Esophagus squamous epithelium (tissue), 5 donors: ENCODE measurements at places on chromosomes 11 and 22.

- DNase-seq, result no peak
These were observed 81.3 kb downstream of the MYO18B start for GRCh38 chr22:25823276-25823675.

- DNase-seq, result no peak
These were observed 23.7 kb downstream of the NCF4 start for GRCh38 chr22:36884349-36885158.

DNA sequence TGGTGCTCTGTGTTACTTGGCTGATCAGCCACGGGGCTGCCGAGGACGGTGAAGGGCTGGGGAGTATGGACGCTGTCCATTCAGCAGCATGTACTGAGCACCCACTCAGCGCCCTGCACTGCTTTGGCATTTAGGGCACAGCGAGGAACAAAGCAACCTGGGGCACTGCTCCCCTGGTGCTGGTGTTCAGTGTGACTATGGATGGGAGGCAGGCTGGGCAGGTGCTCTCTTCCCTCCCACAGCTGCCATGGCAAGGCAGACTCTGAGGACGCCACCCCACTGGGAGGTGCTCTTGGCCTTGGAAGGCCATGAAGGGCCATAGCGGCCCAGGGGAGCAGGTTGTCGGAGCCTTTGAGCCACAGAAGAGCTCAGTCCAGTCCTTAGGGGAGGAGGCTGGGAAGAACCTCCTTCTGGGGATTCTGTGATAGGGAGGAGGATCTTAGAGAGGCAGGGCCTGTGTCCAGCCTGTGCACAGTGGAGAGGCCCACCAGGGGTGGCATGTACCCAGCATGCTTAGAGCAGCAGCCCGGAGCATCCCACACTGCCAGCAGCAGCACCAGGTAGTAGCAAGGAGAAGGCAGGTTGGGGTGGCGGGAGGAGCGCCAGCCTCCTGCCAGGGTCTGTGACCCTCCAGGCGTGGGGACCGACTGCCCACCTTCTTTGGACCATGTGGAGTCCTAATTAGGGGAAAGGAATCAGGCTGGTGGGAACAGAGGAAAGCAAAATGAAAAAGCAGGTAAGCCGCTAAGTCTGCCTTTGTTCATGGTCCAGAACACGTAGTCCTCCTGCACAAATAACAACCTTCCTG is 141.8 kb downstream of the MPPED1 start:
- DNase-seq, result no peak

- no peak for DNase-seq
These were observed 758 bp downstream of the GALNT18 start for GRCh38 chr11:11620921-11621572.

DNA sequence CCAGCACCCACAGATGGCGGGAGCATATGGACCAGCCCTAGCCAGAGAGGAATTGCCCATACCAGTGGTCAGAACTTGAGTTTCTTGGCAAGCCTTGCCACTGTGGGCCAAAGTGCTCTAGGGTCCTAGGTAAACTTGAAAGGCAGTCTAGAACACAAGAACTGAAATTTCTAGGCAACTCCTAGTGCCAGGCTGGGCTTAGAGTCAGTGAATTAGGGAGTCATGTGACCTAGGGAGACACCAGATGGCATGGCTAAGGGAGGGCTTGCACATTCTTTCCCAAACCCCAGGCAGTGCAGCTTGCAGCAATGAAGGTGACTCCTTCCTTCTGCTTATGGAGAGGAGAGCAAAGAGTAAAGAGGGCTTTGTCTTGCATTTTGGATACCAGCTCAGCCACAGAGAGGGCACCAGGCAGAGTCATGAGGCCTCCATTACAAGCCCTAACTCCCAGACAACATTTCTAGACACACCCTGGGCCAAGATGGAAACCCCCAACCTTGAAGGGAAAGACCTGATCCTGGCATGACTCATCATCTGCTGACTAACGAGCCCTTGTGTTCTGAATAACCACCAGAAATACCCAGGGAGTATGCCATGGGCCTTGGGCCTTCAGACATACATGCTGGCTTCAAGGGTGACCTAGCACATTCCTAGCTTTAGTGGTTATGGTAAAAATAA is 19.2 kb upstream of the OR56A3 start:
- no peak for DNase-seq

- no peak for DNase-seq
These were observed 13.5 kb downstream of the MS4A10 start for GRCh38 chr11:60798631-60799030.

GRCh38 chr22:22901578-22902218 is 14.1 kb downstream of the IGLL5 start:
- DNase-seq, result no peak

DNA sequence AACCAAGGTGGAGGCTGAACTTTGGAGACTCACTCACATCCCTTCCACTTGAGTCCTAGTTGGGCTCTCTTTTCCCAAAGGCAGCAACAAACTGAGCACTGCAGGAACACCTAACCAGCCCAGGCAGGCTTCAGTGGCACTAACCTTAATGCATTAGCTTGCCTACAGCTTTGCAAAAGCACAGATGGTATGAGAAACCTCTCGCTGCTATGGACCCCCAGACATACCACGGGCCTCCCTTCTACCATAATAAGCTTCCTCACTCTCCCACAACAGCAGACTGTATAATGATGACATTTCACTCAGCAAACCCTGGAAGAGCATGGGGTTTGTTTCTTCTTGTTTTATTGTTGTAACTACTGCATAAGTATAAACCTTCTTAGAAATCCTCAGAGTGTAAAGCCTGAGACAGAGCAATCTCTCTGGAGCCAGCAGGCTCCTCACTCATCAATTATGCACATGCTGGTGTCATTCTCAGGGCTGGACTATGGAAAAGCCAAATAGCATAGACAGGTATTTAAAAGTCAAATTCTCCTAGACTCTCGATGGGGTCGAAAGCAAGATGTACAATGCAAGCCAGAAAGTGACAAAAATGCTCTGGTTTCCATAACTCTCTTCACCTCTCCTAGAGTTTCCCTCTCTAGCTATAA is 167.6 kb downstream of the NXPE2 start:
- DNase-seq, result no peak

- no peak for DNase-seq
These were observed 1.3 kb downstream of the EIF3M start for GRCh38 chr11:32584921-32585320.

GRCh38 chr11:125165111-125165842 is 726 bp downstream of the PKNOX2 start:
- DNase-seq, result no peak

DNA sequence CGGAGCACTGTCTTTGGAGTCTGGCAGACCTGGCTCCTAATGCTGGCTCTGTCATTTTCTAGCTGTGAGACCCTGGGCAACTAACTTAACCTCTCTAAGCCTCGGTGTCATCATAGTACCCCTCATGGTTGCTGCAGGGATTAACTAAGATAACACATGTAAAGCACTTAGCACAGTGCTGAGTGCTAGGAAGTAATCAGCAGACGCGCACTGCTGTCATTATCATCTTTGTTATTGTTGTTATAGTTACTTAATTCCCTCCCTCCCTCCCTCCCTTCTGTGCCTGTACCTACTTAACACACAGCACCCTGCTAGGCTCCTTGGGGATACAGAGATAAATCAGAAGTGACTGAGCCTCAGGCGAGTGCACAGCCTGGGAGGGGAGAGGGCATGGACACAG is 104.7 kb upstream of the PITPNB start:
- DNase-seq, result no peak

DNA sequence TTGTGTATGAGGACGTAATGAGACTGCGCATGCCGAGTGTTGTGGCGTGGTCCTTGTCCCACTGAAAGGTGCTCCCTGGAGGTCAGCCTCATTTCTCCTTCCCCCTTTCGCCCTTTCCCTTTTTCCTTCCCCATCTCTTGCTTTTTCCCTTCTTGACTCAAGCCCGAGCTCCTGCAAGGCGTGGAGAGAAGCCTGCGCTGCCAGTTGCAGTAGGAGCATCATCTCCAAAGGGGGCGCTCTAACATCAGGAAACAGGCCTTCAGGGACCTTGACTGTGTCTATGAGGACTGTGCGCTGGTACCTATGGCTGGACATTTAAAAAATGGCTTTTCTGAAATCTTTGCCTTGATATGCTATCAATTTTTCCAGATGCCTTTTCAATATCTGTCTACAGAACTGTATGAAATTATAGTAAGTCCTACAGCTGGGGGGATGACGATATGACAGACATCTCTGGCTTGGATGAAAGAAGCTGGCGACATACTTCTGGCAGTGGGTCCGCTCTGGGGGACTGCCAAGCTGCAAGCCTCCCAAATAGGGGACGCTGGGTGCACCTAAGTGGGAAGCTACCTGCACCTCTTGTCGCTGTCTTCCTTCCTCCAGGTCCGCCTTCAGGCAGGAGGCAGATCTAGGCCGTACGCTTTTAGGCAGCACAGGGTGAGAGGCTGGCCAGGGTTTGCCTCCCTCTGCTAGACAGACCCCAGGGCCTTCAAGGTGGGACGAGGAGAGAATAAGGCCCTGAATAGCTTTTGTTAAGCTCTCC is 96.5 kb downstream of the NXPE2 start:
- DNase-seq, result no peak

DNA sequence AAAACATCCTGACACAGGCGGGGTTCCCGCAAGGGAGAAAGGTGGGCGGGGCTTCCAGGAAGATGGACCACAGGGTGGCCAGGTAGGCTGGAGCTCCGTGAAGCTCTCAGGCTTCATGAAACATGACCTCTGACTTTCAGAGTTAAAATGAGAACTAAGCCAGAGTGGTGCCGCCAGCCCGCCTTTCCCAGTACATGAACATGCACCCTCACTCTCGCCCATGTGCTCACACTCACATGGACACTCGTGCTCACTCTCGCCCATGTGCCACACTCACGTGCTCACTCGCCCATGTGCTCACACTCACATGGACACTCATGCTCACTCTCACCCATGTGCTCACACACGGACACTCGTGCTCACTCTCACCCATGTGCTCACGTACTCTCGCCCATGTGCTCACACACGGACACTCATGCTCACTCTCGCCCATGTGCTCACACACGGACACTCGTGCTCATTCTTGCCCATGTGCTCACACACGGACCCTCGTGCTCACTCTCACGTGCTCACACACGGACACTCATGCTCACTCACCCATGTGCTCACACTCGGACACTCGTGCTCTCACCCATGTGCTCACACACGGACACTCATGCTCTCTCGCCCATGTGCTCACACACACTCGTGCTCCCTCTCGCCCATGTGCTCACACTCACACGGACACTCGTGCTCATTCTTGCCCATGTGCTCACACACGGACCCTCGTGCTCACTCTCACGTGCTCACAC is 10.0 kb downstream of the RNH1 start:
- no peak for DNase-seq

DNA sequence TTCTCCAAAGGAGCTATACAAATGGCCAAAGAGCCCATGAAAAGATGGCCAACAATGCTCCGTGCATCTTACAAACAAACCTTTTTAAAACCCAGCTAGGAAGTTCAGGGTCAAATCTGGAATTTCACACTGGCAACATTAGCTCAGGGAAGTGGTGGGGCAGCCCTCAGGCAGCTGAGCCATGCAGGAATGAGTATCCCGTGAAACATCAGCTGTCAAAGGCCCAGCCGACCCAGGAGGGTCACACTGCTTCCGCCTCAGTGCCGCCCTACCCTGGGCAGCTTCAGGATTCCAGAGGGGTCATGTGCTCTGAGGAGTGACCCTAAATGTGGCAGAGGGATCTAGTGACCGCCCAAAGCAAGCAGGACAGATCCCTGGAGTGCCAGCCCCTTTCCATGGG is 73.4 kb downstream of the LINC01488 start:
- no peak for DNase-seq

DNA sequence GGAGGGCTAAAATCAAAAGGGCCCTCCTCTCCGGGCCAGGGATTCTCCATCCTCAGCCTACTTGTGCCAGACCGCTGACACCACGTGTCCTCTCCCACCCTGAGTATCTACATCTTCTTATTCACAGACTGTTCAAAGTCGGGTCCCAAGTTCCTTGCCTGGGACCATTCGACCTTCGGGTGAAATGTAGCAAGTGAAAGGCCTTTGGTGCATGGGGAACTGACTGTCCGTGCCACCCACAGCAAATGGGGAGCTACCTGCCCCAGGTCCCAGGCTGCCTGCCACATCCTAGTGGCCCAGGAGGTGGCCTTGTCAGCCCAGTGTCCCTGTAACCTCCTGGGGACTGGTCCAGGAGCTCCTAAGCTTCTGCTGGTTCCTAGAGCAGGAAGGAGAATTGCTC is 67.3 kb downstream of the RTL6 start:
- DNase-seq, result no peak

DNA sequence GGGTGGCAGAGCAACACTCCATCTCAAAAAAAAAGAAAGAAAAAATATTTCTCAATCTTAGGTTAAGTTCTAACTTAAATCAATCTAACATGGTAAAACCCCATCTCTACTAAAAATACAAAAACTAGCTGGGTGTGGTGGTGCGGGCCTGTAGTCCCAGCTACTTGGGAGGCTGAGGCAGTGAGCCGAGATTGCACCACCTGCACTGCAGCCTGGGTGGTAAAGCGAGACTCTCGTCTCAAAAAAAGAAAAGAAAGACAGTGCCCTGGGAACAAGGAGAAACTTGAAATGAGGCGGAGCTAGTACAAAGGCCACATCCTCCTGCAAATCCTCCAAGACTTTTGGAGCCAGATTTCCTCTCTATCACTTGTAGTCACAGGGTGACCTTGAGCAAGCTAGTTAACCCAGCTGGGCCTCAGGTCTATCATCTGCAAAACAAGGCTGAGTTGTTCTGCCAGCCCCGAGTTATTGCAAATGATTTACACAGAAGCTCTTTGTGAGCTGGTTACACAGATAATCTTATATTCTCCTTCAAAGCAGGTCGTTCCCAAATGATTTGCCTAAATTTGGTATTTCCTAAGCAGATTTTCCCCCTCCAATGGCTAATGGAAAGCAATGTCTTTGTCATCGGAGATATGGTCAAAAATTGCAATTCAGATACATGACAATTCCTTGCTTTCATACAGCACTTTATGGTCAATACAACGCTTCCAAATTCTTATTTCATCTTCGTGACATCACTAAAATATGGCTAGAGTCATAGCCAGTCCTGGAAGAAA is 1.9 kb downstream of the ANKRD54 start:
- DNase-seq, result no peak

- no peak for DNase-seq
These were observed 93.1 kb upstream of the ZC3H12C start for GRCh38 chr11:110000031-110000502.

DNA sequence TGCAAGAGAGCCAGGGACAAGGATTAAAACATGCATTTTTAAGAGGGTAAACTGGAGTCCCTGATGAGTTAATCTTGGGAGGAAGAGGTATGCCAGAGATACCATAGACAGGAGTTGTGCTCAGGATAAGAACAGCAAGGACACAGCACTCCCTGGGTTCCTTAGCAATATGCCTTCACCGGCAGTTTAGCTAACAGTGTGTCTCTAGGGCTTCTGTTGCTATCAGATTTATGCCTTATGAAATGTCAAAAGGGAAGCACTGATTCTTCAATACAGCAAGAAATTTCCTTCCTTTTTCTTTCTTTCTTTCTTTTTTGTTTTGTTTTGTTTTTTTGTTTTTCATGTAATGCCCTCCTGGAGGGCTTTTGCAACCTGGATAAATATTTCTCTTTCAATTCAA is 71.3 kb upstream of the LARGE1 start:
- no peak for DNase-seq
